ENCODE measurements at places on chromosomes 16 and 17.

- no peak for DNase-seq
Observed at GRCh38 chr16:4180511-4180910, 61.4 kb downstream of the SRL start.

GRCh38 chr17:56718515-56718914 lies 115.2 kb downstream of the C17orf67 start:
- no peak for DNase-seq

GRCh38 chr16:78292844-78293380 lies 193.5 kb downstream of the WWOX start:
- DNase-seq, result no peak

DNA sequence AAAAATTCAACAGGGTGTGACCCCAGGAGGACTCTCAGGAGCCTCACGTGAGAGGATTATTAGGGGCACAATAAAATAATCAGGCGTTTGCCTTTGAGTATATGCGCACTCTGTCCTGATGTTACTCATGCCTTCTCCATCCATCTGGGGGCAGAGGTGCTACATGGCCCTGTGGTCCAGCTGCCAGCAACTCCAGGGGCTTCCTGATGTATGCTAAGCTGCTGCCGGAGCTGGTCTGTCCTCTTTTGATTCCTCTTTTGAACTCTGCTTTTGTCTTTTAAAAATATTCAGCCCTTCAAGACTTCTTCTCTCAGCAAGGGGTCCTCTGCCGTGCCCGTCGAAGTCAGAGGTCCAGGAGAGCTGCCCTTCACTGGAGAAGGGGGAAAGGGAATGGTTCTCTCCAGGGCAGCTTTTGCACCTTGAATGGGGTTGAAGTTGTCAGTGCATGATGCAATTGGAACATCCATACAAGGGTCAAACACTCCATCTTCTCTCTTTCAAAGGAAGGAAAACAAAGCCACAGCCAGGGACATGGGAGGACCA lies 431.4 kb downstream of the SHISA9 start:
- no peak for DNase-seq

DNA sequence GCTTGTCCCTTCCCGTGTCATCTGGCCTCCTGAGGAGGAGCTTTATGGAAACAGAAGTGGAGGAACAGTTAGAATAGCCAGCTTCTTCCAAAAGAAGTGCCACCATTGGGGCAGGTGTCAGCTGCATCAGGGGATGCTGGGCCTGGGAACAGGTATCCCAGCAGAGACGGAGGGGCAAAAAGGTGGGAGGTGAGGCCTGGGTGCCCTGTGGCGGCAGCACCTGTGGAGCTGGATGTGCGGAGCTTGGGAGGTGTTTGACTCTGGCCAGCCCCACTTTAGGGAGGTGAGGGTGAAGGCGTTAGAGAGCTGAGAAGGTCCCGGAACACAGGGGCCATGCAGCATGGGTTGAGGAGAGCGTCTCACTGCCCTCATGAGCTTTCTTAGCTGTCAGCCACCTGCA lies 5.2 kb downstream of the SMCR8 start:
- DNase-seq, result no peak

- no peak for DNase-seq
Observed at GRCh38 chr17:29039764-29040598, 3.0 kb upstream of the PIPOX start.

DNA sequence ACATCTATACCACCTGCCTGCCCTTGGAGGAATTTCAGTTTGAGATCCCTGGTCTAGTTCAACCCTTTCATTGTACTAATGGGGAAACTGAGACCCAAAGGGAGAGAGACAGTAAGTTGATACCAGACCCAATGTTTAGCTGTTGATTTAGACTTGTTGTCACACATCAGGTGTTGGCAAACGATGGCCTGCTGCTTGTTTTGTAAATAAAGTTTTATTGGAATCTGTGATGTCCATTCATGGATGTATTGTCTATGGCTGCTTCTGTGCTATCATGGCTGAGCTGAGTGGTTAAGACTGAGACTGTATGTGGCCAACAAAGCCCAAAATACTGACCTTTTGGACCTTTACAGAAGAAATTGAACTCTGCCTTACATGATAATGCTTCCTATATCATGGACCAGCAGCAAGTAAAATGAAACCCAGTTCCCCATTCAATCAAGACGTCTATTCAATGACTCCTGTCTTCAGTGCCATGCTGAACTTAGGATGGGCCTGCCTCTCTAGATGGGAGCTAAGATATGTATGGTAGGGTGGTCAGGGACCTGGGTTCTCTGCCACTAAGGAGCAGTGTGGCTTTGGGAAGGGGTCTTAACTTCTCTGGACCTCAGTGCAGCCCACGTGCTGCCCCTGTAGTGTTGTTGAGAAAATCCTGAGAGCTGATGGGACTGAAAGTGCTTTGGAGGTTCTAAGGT lies 111.0 kb downstream of the IRX5 start:
- no peak for DNase-seq

GRCh38 chr16:86073103-86073625 lies 174.2 kb downstream of the IRF8 start:
- no peak for DNase-seq

DNA sequence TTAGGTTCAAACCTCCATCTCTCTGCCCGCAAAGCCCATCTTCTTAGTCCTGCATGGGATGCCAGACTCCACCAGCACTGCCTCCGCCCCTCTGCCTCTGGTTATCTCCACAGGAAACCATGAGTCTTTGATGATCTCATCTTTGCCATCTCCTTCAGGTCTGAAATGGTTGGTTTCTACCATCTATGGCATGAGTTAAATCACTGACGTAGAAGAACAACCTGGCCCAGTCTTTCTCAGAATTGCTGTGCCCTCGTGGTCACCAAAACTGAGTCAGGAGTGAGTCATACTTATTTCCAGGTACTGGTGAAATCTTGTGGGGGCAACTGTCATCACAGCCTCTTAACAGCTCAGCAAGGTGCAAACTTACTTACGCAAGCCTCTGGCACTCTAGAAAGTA lies 468.7 kb upstream of the C16orf82 start:
- peak; percentile 23 for DNase-seq

DNA sequence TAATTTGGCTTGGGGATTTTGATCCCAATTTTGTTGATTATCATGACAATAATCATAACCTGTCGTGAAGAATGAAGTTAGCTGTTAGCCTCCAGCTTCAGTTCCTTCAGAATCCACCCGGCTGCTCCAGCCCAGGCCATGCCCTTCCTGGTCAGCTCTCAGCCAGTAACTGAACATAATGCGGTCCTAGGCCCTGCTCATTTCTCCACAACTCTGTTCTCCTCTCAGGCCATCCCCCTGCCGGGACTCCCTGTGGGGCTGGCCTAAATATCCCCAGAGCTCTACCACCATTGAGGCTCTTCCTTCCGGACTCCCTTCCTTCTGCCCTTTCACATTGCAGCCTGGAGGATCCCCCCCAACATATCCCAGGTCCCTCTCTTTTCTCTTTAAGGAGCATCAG lies 833.4 kb upstream of the GOT2 start:
- DNase-seq, result no peak

DNA sequence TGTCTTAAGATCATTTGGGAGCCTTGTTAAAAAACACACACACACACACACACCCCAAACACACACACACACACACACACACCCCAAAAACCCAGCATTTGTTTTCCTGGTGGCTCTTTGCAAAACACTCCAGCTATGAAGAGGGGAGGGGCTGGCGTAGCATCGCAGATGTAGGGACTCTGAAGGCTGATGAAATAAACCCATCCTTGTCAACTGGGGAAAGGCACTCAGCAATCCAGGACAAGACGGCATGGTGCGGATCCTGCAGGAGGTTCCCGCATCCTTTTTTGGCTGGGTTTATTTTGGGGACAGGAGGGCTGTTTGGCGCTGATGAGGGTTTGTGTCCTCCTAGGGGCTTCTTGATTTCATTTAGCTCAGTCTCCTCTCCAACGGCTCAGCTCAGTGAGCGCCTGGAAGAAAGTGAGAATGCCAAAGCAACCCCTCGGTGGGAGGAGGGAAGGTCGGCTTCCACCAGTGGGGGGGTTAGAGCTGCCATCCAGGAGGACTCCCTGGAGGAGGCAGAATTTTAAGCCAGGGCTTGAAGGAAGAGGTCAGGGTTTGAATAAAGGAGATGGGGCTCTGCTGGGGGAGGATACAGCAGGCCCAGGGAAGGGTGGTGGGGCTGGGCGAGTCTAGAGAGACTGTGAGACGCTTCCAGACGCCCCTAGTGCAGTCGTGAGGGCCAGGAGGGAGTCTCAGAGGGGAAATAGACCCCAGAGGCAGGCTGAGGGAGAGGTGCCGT lies 12.4 kb upstream of the GSE1 start:
- no peak for DNase-seq

DNA sequence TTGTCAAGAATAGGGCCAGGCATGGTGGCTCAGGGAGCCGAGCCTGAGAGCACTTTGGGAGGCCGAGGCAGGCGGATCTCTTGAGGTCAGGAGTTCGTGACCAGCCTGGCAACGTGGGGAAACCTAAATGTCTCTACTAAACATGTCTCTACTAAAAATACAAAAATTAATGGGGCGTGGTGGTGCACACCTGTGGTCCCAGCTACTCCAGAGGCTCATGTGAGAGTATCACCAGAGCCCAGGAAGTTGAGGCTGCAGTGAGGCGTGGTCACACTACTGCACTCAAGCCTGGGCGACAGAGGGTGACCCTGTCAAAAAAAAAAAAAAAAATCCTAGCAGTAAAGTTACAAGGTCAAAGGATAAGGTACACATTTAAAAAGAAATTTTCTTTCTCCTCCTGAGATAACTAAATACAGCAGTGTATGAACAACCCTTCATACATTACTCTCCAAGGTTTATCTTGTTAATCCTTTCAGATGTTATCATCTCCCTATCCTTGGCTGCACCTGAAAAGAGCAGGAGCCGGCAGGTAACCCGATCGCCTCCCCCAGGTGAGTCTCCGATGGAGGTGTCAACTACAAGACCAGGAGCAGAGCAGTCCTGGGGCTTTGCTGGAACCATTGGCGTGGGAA lies 122.3 kb downstream of the GOSR1 start:
- DNase-seq, result no peak

DNA sequence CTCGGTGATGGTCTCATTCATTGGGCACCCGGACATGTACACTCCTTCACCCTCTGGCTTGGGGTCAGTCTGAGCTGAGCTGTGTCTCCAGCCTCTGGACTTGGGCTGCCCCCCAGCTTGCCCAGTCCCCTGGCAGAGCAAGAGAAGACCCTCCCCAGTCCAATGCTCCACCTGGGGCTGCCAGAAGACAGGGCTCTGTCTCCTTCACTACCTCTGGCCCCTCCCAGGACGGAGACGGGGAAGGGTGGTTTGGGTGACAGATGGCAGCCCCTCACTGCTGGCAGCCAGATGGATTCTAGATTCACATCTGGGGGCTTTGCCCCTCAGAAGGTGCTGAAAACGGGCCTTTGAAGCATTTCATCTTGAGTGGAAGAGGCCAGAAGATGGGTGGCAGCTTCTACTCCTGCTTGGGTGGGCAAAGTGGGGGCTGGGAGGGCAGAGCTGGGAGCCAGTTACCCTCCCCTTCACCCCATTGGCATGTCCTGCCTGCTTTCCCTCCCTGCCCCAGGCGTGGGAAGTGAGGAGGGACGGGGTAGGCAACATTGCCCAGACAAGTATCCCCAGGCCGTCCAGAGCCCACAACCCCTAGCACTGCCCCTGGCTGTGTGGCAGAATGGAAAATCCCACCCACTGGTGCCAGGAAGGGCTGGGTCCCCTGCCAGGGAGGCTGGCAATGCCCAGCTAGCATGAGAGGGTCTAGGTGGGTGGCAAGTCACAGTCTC lies 13.9 kb downstream of the NGFR start:
- DNase-seq, result no peak

- no peak for DNase-seq
Observed at GRCh38 chr17:42333053-42333452, 44.8 kb downstream of the STAT5A start.

- DNase-seq, result no peak
Observed at GRCh38 chr17:80732268-80732667, 187.6 kb downstream of the RPTOR start.

- no peak for DNase-seq
Observed at GRCh38 chr17:81010935-81011334, 19.3 kb downstream of the CHMP6 start.

GRCh38 chr17:1298606-1299005 lies 19.1 kb downstream of the TRARG1 start:
- peak; percentile 23 for DNase-seq

- no peak for DNase-seq
Observed at GRCh38 chr17:80798595-80799537, 192.8 kb upstream of the CHMP6 start.

DNA sequence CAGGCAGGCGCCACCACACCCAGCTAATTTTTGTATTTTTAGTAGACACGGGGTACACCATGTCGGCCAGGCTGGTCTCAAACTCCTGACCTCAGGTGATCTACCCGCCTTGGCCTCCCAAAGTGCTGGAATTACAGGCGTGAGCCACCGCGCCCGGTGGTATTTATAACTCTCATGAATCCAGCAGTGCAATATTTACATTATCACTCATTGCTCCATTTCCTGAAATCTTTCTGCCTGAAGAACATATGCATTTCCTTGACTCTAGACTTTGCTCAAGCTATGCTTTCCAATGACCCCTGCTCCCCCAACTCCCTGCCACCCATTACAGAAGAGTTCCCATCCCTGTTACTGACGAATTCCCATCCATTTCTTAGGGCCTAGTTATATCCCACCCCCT lies 19.7 kb upstream of the NDUFAB1 start:
- DNase-seq, result no peak

DNA sequence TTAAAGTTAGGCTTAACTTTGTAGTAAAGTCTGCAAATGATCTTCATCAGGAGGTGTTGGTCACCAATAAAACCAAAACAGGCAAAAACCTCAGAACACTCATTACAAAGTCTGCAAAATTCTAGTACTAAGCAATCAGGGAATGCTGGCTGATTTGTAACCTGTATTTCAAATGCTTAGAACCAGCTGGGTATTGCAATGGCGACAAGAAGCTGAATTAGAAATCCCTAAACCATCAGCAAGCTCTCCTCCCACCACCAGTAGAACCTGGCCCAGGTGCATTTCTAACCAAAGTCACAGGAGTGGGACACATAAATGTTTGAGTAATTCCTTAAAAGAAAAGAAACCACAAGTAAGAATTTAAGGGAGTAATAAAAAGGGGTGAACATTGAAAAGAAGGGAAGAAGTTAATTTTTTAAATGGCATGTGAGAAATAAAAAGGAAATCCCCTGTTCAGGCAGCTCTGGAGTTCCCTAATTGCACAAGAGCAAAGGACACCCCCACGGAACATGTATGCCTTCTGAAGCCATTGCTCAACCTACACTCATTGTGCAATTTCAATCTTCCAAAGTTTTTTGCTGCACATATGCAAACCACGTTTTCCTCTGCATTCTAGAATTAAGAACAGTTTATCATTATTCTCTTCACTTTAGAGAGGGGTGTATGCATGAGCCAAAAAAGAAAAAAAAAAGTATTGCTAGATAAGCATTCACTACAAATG lies 102.9 kb downstream of the HIC1 start:
- no peak for DNase-seq

- no peak for DNase-seq
Observed at GRCh38 chr17:63140255-63140654, 174.2 kb downstream of the TANC2 start.

DNA sequence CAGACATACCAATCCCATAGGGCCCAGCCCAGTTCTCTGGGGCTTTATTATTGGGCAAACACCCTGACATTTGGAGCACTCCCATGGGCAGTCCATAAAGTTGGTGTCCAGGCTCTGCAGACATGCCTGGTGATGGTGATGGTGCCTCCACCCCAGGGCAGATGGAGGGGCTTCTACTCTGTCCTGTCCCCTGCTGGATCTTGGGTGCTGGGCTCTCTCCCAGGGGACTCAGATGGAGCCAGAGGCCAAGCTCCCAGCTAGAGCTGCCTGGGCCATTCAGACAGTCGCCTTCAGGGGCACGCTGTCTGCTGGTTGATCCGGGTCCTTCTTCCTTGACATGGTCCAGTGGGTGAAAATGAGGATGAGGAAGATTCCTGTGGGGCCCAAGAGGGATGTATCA lies 10.6 kb downstream of the CDH16 start:
- DNase-seq, result no peak

GRCh38 chr16:17277981-17278381 lies 192.8 kb downstream of the XYLT1 start:
- no peak for DNase-seq
